ENCODE measurements at places on chromosomes 1 and 21. TPM values are rescaled to one million over a fixed set of nuclear protein-coding genes. Genes with fewer than 3 reads are reported as not detected.

GRCh38 chr1:117112047-117112717 is 9.4 kb downstream of the TRIM45 start:
- DNase-seq = no peak

DNA sequence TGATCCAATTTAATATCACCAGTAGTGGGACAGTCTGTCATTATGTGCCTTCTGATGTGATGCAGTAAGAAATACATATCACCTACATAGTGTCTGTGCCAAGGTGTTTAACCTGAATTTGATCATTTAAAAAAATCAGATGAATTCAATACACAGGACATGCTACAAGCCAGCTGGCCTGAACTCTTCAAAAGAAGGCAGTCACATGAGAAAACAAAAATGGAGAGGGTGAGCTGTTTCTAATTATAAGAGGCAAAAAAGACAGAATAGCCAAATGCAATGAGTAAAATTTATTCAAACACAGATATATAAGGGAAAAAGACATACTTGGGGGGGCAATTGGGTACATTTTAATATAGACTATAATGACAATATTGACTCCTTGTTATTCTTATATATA is 66.5 kb downstream of the ST3GAL3 start:
- DNase-seq = no peak

DNA sequence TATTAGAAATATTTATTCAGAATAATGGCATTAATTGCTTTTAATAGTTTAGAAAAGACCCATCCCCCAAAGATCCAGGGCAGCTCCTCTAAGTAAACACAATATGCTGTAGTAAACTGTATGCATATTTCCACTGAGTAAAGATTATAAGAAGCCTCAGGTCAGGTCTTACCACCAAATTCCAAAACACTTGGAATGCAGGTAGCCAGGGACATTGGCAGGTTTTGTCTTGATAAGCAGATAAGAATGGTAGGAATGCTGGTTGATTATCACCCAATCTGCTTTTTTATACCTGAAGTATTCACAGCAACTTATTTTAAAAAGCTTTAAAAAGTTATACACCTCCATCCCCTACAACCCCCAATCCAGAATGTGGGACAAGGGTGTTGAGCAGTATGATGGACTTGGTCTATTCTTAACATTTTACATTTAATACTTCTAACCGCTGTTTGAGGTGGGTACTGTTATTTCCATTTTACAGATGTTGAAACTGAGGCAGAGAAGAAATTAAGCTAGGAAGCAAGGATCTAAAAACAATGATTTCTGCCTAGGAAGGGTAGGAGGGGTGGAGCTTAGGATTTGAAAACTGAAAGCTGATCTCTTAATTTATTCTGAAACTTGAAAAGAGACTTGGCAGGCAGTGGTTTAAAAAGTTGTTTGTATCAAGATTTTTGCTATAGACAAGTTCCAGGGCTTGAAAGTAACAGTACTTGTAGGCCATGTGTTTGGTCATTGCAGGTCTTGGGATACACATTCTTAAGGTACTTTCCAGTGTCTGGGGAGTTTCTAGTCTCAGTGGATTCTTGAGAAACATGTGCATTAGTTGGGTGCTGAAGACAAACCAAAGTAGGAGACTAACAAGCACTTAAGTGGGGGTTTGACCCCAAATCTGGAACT is 15.6 kb upstream of the THEM4 start:
- DNase-seq = no peak

DNA sequence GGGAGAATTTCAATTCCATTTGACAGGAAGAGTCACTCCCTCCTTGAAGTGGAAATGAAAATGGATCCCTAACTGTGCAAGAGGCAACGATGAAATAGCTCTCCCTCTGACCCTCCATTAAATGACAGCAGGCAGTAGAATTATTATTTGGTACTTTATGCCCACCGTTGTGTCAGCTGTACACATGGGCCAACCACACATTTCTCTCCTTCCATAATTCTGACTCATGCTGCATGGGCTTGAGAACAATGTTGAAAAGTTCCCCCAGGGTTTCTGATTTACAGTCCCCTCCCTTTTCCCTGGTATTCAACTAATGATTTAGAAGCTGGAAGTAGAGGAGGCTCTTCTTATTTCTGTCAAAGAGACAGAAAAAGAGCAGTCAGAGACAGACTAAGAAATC is 103.5 kb downstream of the RGS7 start:
- no peak for DNase-seq

DNA sequence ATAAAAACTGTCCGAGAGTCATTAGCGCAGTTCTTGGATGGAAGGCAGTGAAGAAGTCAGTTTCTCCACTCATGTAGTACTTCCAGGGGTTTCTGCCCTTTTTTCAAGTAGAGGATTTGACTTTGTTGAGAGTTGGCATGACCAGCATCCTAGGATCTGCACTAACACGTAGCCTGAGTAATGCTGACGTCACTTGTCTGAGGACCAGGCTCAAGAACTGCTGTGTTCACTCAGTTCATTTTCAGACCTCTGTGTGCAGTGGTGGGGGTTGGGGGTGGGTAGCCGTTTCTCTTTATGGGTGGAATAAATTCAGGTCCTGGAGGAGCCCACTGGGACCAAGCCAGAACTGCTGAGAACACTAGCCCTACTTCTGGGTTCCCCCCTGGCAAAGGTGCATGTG is 53.3 kb downstream of the MRPS6 start:
- no peak for DNase-seq

GRCh38 chr1:20212685-20213331 is 26.5 kb upstream of the PLA2G2C start:
- DNase-seq = no peak

DNA sequence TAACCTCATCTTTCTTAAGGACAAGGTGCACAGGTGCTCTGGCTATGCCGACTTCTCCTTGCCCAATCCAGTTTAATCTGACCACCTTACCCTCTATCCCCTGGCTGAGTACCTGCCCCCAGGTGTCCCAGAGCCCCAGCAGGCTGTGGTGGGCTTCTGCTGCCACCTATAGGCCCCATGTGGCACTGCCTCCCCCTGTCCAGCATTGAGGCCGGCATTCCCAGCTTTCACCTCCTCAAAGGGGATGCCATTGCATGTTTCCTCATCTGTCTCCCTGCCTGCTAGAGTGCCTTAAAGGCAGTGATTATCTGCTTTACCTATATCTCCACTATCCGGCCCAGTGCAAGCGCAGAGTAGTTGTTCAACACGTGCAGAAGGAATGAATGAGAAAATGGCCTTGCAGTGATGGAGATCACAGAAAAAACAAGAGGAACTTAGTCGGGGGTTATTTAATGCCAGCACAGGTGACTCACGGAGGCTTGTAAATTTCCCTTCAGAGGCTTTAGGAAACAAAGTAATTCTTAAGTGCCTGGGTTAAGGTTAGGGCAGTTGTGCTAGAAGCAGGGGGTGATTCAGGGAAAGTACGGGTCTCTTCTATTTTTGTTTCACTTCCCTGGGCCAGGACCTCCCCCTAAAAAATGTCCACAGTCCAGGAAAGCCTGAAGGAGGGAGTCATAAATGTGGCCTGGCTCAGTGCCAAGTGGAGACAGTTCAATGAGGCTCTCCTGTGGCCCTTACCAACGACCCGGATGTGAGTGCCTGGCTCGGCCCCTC is 131.8 kb upstream of the NGF start:
- no peak for DNase-seq

GRCh38 chr1:177315261-177315660 is 144.5 kb downstream of the BRINP2 start:
- no peak for DNase-seq

DNA sequence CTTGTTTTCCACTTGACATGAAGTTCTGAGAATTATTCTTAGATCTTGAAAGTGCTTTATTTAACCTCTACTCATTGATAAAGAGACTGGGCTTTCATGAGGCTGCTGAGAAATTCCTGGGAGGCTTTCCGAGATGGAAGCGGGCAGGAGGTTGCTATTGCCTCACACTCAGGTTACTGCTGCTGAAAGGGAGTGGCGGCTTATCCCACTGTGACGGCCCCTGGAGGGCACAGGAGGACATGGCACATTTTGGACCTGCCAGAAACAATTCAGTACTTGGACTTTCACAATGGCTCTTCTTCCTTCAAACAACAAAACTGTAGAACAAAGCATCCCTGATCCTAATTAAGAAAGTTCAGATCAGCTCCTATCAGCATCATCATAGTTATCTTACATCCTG is 16.2 kb upstream of the MARK1 start:
- no peak for DNase-seq

Gene KPRP
- polyA plus RNA-seq = not detected

Gene KCNJ15
- polyA plus RNA-seq = 0.73 TPM

Gene OR2W3
- polyA plus RNA-seq = not detected

Gene SNX7
- 23.8 TPM for polyA plus RNA-seq

Gene DYNLT5
- 6.6 TPM for polyA plus RNA-seq

Gene PODN
- 6.6 TPM for polyA plus RNA-seq

Gene PLA2G2C
- polyA plus RNA-seq = not detected

Gene IRF6
- 1.0 TPM for polyA plus RNA-seq

Gene TDRKH
- 4.1 TPM for polyA plus RNA-seq

Gene LHX4
- 3.5 TPM for polyA plus RNA-seq
